Amygdala (tissue), 56 donors: ENCODE measurements at places on chromosomes 3 and 15.

GRCh38 chr3:27357665-27358258 lies 11.4 kb downstream of the NEK10 start:
- DNase-seq = no peak

DNA sequence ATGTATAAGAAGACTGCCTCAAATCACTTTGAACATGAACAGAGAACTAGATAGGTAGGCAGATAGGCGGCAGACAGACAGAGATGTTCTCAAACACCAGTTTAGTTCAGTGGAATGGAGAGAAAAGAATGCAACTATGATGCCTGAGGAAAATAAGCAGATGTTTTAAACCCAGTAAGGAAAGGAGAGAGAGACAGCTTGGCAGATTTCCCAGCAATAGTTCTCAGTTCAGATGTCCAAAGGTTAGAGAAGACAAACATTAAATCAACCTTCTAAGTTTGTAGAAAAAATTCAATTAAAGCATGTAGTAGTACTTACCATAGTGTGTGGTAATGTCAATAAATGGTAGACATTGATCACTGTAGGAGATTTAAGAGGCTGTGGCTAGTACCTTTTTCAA lies 209.6 kb upstream of the PFN2 start:
- no peak for DNase-seq

- DNase-seq = no peak
Observed at GRCh38 chr15:27046880-27047279, 75.9 kb downstream of the GABRG3 start.

DNA sequence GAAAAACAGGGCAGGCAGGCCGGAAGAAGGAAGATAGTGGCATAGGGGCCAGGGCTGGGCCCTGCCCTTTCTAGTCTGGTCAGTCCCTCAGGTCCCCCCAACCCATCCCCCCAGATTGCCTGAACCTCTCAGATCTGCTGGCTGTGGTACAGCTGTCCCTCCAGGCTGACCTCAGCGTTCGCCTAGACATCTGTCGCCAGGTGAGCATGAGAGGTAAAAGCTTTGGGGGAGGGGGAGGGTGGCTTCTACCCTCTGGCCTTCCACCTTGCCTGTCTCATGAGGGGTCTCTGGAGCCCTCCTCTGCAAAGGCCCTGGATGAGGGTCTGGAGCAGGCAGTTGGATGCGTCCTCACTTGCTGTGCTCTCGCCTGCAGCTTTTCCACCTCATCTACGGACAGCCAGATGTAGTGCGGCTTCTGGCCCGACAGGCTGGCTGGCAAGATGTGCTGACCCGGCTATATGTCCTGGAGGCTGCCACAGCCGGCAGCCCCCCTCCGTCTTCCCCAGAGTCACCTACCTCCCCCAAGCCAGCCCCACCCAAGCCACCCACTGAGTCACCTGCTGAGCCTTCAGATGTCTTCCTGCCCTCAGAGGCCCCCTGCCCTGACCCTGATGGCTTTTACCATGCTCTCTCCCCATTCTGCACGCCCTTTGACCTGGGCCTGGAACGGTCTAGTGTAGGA lies 20.2 kb downstream of the NBEAL2 start:
- DNase-seq = no peak

GRCh38 chr15:28994142-28994830 lies 108.5 kb downstream of the APBA2 start:
- DNase-seq = no peak

- no peak for DNase-seq
Observed at GRCh38 chr3:105676621-105677300, 192.1 kb downstream of the CBLB start.

DNA sequence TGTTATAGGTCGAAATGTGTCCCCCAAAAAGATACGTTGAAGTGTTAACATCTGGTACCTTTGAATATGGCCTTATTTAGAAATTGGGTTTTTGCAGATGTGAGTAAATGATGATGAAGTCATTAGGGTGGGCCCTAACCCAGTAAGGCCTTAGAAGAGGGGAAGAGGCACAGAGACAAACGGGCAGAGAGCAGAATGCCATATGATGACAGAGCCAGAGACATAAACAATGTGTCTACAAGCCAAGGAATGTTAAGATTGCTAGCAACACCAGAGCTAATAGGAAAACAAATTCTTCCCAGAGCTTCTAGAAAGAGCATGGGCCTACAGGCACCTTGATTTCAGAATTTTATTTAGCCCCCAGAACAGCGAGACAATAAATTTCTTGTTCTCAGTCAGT lies 693.1 kb upstream of the NECTIN3 start:
- DNase-seq = no peak

- DNase-seq = no peak
Observed at GRCh38 chr3:141392897-141393734, 24.8 kb downstream of the ZBTB38 start.

GRCh38 chr3:125418306-125418705 lies 43.2 kb upstream of the ZNF148 start:
- DNase-seq = no peak
